T-helper 2 cell (primary cell): ENCODE measurements at places on chromosomes 12 and 14.
A peak's percentile ranks its signal among the peaks of the same experiment; 100 is the strongest.

DNA sequence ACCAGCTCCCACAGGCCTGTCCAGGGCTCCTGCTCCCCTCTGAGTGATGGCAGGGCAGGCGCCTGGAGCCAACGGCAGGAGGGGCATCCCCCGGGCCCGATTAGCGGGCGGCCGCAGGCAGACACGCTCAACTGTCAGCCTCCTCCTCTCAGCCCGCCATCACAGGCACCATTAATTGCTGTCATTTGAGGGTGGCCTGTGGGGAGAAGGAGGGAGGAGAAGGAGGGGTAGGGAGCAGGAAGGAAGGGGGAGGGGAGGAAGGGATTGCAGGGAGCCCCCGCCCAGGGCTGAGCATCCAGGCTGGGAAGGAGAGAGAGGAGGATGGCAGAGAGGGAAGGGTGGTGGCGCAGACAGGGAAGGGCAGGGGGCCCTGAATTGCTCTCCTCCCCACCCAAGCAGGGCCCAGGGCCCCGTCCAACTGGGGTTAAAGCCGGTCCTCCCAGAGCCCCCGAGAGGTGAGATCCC is 36.1 kb downstream of the NCOR2 start:
- no peak for DNase-seq

- no peak for DNase-seq
These were observed 31.1 kb downstream of the RMST start for GRCh38 chr12:97493731-97494130.

- no peak for DNase-seq
These were observed 458.3 kb downstream of the BTG1 start for GRCh38 chr12:91687052-91688017.

DNA sequence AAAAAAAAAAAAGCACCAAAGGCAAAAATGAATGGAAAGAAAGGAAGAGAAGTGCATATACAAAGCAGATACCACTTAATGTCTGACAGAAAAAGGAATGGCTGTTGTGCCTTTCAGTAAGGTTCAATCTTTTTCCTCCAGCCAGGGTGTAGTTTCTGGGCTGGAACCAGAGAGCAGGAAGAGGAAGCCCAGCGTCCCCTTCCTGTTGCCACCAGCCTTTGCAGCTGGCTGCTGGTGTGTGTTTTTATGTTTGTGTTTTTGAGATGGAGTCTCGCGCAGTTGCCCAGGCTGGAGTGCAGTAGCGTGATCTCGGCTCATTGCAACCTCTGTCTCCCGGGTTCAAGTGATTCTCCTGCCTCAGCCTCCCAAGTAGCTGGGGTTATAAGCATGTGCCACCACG is 64.6 kb upstream of the LTA4H start:
- DNase-seq = no peak

GRCh38 chr12:100758083-100758482 is 36.5 kb upstream of the ANO4 start:
- DNase-seq = no peak

- no peak for DNase-seq
These were observed 21.8 kb upstream of the TMEM132C start for GRCh38 chr12:128245121-128245520.

GRCh38 chr14:66383771-66384170 is 102.4 kb upstream of the CCDC196 start:
- DNase-seq = no peak

DNA sequence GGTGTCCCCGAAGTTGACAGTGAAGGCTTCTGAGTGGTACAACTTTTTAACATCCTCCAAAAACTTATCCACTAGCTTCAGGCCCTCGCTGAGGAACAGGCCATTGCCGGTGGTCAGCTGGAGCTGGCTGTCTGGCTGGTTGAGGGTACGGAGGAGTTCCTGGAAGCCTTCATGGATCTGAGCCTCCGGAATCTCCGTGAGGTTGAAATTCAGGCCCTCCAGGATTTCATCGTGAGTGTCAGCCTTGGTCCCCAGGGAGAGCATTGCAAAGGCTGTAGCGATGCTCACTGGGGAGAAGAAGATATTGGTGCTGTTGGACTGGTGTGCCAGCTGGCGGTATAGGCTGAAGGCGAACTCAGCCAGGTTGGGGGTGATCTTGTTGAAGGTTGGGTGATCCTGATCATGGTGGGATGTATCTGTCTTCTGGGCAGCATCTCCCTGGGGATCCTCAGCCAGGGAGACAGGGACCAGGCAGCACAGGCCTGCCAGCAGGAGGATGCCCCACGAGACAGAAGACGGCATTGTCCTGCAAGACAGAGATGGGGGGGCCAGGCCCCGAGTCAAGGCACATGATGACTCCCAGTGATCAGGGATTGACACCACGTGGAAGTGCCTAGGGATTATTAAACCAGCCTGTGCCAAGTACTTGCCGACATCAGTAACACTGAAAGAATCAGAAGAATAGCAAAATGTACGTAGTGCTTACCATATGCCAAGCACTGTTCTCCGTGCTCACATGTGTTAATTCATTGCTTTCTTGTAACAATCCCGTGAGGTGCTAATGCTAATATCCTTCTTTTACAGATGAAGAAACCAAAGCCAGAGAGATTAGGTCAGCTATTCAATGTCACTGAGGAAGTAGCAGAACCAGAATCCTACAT is 5.4 kb downstream of the SERPINA1 start:
- no peak for DNase-seq

GRCh38 chr12:12724421-12725085 is 7.4 kb downstream of the CDKN1B start:
- DNase-seq = no peak

DNA sequence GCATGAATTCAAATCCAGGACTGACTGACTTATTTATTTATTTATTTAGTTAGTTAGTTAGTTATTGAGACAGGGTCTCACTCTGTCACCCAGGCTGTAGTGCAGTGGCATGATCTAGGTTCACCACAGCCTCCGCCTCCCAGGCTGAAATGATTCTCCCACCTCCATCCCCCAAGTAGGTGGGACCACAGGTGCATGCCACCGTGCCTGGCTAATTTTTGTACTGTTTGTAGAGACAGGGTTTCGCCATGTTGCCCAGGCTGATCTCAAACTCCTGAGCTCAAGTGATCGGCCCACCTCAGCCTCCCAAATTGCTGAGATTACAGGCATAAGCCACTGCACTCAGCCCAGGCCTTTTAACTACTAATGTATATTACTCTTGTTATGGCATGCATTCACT is 36.0 kb downstream of the BTG1 start:
- no peak for DNase-seq

DNA sequence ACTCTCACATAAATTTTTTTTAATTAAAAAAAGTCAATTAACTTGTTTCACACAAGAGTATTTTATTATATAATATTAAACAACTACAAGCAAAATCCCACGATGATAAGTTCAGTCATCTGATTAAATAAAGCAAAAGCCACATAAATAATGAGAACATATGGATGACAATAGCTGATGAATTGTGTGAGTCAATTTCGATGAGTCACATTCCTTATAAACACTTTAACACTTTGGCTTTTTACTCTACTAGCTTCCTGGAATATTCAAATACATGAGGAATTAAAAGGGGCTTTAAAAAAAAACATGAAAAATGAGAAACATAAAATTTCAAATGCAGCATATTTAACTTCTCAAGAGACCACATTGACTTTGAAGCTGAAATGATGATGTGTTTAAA is 95.3 kb downstream of the BCAT1 start:
- no peak for DNase-seq

DNA sequence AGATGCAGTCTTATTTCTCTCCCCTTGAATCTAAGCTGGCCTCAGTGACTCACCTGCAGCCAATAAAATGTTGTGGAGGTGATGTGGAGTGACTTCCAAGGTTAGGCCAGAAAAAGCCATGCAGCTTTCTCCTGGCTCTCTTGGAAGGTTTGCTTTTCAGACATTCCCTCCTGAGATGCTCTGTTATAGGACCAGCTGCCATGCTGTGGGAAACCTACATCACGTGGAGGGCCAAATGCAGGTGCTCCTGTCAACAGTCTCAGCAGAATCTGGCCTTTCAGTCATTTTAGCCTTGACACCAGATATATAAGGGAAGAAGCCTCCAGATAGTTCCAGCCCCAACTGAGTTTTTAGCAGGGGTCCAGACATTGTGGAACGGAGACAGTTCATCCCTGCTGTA is 38.1 kb upstream of the DACT1 start:
- no peak for DNase-seq

GRCh38 chr12:22399464-22400180 is 65.1 kb upstream of the ST8SIA1 start:
- DNase-seq = no peak

DNA sequence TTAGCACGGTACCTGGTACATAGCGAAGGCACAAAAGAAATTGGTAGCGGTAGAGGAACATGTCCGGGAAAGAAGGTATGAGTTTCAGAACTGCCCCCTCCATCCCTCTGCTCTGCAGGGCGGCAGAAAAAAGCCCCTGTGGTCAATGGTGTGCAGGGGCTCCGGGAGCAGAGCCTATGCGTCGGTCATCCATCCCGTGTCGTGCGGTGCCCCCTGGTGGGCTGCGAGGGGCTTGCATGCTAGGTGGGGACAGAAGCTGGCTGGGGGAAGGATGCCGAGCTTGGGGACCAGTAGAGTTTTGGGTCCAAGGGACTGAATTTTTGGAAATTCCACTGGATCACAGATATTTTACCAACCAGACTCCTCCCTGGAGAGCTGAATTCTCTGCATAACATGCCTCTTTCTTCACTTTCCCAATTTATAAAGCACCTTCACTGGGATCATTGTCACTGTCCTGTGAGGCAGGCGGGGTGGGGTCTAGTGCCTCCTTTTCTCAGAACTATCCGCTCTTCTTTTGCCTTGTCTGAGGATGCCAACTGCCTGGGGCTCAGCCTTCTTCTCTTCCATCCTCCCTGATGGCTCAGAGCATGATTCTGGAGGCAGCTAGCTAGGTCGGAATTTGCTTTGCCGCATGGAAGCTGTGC is 148.7 kb downstream of the SMOC1 start:
- DNase-seq = no peak

GRCh38 chr14:77025744-77026165 is 2.8 kb downstream of the IRF2BPL start:
- no peak for DNase-seq

GRCh38 chr12:34291426-34291901 is 269.2 kb downstream of the ALG10 start:
- no peak for DNase-seq

DNA sequence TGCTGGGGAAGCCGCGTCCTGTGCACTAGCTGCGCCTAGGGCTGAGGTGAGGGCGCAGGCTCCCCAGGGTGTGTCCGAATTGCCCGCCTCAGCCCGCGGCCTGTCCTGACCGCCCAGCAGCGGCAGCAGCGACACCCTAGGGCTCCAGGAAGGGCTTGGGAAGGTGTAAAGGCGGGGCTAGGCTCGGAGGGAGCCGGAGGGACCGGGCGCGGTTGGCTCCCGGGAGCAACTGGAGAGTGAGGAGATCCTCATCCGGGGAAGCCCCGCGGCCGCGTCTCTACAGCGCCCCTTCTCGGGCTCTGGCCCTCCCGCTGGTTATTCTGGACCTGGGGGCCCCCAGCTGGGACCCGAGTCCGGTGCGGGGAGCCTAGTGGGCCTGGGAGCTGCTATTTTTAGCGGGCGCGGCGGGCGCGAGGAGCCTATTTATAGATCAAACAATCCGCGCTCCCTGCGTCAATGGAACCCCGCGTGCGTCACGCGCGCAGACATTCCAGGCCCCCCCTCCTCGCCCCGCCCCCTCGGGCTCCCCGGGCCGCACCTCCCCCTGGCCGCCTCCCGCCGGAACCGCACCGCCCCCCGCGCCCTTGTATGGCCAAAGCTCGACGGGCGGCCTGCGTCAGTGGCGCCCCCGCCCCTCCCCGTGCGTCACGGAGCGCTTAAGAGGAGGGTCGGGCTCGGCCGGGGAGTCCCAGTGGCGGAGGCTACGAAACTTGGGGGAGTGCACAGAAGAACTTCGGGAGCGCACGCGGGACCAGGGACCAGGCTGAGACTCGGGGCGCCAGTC is at the start of gene NR4A1:
Gene NR4A1, plus strand, starts transcription at position 685 of the 784 bp plus-strand sequence. CDS start 2,887 bp downstream, outside the sequence.
- DNase-seq = peak; percentile 100

GRCh38 chr14:68359022-68359836 is 433.6 kb downstream of the ZFP36L1 start:
- no peak for DNase-seq

DNA sequence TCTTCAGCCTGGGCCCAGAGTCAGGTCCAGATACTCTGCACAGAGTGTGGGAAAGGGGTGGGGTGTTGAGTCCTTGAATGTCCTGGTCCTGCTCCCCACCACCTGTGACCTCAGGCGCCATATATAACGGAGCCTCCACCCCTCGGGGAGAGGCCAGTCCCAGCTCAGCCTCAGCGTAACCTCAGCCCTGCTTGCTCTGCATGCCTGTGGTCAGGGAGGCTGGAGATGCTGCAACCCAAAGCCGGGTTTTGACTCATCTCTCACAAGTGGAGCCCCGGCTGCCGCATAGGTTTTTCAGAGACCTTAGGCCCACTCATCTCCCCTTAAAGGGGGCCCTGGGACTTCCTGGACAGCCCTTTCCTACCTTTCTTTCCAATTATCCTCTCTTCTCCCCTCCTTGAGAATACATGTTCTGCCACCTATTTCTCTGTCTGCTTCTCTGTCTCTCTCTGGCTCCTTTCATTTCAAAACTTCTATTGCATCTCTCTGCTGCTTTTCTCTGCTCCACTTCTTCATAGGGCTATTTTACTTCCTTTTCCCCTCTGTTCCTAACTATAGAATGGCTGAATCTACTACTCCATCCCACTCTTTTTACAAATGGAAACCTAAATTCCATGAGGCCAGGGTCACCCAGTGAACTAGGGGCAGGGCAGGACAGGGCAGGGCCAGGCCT is 1.2 kb downstream of the ITGB7 start:
- no peak for DNase-seq

DNA sequence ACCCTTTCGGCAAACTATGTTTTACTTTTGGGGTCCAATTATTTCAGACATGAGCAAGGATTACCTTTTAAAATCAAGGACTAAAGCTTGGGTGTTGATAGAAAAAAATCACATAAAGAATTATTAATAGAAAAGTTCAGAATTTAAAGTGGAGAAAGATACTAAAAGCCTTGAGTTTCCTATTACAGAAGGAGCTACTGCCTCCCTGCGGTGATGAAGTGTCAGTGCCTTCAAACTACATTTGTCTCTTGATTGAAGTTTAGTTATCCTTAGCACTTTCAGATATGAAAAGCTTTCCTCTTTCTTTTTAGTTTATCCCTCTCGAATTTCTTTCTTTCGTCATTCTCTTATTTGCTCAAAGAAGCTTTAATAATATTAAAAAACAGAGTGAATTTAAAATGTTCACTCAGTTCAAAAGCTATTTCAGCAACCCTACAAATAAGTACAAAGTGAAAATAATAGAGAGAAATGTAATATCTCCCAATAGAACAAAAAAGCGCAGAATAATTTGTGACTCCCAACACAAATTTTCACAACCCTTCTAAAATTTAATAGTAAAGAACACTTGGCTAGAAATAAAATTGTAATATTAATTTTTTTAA is 87.6 kb downstream of the SEC23A start:
- DNase-seq = no peak

- no peak for DNase-seq
These were observed 4.1 kb downstream of the TAS2R30 start for GRCh38 chr12:11130382-11130781.

DNA sequence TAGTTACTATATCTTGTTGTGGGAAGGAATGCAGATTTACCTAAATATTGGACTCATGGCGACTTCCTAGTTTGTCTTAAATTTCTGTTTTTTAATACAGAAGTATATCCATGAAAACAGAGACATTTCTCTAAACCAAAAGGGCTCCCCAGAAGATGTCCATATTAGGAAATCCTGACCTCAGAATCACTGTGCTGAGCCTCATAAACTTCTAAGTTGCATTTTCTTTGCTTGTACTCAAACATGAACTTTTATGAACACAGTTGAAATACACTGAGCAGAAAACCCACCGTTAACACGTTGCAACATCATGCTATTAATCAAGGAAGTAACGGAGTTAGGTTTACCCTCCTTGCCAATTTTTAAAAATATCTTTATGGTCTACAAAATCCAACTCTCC is 42.9 kb upstream of the NR2C1 start:
- DNase-seq = no peak
